Activated naive CD4-positive, alpha-beta T cell treated with anti-CD3 and anti-CD28 coated beads, Interleukin-2, amount 50 U/mL, for 72 hours (primary cell): ENCODE measurements at places on chromosomes 11 and 22.
A peak's percentile ranks its signal among the peaks of the same experiment; 100 is the strongest.

DNA sequence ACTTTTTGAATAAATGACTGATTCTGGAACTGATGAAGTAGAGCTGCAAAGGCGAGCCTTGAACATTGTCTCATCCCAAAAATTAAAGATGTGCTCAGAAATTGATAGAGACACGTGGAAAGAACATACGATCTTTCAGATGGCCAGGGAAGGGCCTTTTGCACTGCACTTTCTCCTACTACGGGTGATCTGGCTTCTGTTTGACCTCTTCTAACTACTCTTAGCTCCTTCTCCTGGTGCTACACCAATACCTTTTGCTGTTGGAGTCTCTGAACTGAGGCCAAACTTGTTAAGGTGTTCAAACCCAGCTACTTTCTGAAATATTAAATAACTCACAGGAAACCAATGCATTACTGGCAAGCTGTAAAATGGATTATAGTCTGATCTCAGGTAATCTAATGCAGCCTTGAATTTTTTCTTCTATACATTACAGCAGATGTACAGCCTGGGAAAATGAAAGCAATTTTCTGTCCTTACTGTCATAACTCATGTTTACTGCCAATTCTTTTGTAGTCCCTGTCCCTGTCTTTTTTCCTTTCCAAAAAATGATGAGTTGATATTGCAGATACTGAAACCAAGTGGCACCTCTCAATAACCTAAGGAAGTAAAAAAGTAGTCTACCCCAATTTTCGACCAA, 1086.1 kb upstream of the CNTN5 start:
- no peak for DNase-seq

GRCh38 chr11:7573558-7574296, 59.9 kb downstream of the PPFIBP2 start:
- DNase-seq, result no peak

DNA sequence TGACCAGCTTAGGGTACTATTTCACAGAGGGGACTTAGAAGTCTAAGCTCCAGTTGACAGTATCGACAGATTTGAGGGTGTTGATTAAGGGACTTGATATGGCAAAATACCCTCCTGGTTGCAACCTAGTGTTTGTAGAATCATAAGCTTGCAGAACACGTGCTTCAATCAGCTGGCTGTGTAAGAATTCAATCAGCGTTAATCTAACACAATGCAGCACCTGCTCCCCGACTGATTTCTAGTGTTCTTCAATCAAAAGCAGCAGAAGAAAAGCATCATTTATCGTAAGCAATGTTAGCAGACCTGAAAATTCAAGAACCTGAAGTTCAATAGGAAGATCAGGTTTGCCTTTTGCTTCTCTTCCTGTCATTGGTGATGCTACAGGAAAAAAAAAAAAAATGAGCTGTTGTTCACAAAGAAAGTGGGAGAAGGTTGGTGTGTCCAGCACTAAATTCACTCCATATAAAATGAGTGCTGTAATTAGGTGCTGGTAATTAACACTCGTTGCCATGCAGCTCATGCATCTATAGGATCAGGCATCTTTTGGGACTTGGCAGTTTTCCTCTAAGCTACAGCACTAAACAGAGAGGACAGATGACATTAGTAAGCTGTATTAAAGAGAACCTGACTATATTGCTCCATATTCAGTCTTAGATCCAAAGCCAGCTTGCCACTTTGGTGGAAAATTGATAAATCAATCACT, 840.3 kb downstream of the OPCML start:
- no peak for DNase-seq

GRCh38 chr11:61125310-61125684, 23.0 kb downstream of the CD5 start:
- DNase-seq, result no peak

- DNase-seq, result no peak
Measured at GRCh38 chr11:73275381-73275750, 3.2 kb downstream of the P2RY6 start.

- DNase-seq, result no peak
Measured at GRCh38 chr11:100680070-100680469, 7.0 kb upstream of the ARHGAP42 start.

DNA sequence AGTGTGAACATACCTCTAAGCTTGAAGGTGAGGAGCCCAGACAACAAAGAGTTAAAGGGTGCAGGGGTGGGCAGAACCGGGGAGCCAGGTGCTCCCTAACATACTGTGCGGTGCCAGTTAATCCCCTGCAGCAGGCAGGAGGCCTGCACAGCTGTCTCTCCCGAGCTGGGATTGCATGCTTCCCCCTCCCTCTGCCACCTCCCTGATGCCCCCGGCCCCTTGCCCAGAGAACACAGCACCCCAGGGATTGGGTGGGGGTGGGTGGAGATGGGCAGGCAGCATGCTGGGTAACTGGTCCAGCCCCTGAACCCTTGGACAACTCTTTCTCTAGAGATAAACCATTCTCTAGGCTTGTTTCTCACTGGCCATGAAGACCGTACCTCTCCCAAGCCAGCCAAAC, 67.7 kb upstream of the MYOD1 start:
- DNase-seq, result no peak

- DNase-seq, result peak; percentile 20
Measured at GRCh38 chr22:43885786-43886185, 6.0 kb downstream of the PNPLA5 start.

DNA sequence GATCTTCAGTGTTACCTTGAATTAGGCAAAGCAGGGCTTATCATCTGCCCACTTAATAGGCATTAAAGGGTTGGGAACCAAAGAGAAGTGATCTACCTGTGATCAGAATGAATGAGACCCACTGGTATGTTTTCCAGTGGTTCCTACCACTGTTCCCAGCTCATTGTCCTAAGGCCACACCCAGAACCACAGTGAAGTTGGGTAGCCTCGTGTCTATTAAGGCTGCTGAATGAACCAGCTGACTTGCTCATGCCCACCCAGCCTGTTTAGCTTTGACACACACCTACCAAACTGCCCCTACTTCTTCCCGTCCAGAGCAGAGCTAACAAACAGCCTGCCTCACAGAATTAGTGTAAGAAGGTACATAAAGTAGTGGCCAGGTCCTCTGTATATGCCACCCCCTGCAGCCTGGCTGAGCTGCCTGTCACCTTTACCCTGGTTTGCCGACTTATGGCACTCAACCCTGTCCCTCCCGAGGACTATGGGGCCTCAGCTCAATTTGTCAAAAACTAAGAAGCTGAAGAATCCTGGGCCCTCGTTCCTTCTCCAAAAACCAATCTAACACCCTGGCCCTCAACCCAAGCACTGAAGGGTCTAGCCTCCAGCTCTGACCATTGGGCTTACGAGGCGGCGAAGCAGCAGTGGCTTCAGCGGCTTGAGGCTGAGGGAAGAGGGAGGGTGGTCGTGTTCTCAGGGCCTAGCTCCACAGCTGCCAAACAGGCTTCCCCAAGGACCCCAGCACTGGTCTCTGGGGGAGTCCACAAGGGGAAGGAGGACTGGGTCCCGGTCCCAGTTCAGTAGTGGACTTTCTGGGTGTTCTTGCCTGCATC, 9.8 kb downstream of the UCP2 start:
- DNase-seq, result no peak

GRCh38 chr22:19036523-19037273, 85.5 kb downstream of the DGCR2 start:
- DNase-seq, result peak; percentile 48

DNA sequence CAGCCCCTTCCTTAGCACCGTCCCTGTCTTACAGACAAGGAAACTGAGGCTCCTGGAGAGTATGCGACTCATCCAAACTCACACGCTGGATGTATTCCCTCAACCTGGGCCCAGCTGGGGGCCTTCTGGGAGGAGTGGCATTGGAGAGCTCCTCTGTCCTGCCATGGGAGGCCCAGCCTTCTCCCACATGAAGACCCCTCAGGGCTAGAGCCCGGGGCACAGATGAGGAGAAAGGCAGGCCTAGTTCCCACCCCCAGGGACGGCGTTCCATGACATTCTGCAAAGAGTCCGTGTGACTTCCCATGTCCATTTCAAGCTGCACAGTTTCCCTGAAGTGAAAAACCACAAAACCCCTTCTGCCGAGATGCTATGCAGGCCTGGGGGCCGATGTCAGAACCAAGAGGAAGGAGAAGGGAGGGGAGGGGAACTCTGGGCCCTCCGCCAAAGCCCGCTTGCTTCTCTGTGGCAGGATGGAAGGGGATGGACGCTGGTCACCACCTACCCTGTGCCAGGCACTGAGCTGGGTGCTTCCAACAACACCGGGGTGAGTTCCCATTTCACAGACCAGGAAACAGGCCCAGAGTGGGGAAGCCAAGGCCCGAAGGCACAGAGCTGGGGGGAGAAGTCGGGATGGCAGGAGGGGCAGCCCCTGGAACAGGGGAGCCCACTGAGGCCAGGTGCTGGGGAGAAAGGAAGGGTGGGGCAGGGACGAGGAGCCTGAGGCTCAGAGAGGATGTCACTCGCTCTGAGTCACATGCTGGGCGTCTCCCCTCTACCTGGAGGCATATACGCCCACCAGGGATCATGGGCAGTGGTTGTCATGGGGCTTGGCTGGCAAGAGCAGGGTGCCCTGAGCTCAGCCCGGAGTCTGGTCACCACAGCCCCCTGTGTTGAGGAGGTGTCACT, 15.7 kb downstream of the RAC2 start:
- DNase-seq, result peak; percentile 74

GRCh38 chr22:28480000-28480715, 199.5 kb downstream of the TTC28 start:
- no peak for DNase-seq

DNA sequence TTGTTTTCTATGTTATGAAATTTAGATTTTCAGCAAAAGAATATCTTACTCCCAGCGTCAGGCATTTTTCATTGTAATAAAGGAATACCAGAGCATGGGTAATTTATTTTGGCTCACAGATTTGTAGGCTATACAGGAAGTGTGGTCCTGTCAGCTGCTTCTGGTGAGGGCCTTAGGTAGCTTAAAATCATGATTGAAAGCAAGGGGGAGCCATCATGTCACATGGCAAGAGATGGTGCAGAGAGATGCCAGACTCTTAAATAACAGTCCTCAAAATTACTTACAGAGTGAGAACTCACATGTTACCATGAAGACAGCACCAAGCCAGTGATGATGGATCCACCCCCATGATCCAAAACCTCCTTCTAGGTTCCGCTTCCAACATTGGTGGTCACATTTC, 825.0 kb upstream of the CHORDC1 start:
- DNase-seq, result no peak

DNA sequence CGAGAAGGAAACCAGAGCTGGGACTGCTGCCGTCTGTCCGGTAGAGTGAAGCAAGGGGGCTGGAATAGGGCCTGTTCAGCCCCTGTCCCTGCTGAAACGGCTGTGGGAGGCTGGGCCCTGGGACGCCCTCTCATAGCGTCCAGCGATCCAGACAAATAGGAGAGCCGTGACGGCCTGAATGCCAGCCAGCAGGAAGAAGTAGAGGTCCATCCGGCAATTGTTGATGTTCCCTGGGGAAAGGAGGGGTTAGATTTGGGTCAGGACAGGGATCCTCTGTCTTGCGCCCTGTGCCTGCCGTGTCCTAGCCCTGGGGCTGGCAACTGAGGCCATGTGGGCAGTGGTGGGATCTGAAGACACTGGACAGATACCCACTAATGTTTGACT, 12.9 kb downstream of the TMEM132A start:
- DNase-seq, result no peak

GRCh38 chr11:77428598-77428997, 45.3 kb downstream of the PAK1 start:
- no peak for DNase-seq

GRCh38 chr22:37284805-37285355, 2.6 kb downstream of the CYTH4 start:
- DNase-seq, result no peak

- DNase-seq, result no peak
Measured at GRCh38 chr11:101129203-101129943, at the start of gene PGR. PGR (minus strand) TSS chr11:101129813; CDS start chr11:101129070, 743 bp downstream.

- DNase-seq, result no peak
Measured at GRCh38 chr11:64536396-64536941, 54.6 kb upstream of the SLC22A12 start.

- DNase-seq, result no peak
Measured at GRCh38 chr11:47498584-47499152, 49.7 kb upstream of the RAPSN start.

GRCh38 chr11:117872975-117873827, 3.3 kb downstream of the FXYD6 start:
- DNase-seq, result no peak

DNA sequence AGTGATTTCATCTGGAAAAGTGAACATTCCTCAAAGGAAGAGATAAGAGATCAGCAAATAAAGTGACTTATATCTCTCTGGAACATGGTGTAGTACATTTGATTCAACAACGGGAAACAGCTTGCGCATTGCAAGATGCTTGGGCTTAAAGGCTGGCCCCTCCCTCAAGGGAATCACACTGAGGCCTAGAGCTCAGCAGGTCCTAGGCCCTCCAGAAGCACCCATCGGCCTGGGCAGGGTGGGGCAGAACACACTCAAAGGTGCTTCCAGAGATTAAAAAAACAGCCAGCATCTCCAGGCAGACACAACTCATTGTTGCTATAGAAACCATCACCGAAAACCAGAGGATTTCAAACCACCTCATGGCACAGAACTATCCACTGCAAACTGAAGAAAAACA, 69.0 kb upstream of the ARFGAP3 start:
- DNase-seq, result no peak

- DNase-seq, result no peak
Measured at GRCh38 chr22:21780259-21780658, 44.7 kb upstream of the YPEL1 start.

- DNase-seq, result no peak
Measured at GRCh38 chr22:23796461-23796860, 9.7 kb downstream of the SMARCB1 start.

GRCh38 chr11:76615950-76616349, 54.6 kb downstream of the LRRC32 start:
- DNase-seq, result no peak

DNA sequence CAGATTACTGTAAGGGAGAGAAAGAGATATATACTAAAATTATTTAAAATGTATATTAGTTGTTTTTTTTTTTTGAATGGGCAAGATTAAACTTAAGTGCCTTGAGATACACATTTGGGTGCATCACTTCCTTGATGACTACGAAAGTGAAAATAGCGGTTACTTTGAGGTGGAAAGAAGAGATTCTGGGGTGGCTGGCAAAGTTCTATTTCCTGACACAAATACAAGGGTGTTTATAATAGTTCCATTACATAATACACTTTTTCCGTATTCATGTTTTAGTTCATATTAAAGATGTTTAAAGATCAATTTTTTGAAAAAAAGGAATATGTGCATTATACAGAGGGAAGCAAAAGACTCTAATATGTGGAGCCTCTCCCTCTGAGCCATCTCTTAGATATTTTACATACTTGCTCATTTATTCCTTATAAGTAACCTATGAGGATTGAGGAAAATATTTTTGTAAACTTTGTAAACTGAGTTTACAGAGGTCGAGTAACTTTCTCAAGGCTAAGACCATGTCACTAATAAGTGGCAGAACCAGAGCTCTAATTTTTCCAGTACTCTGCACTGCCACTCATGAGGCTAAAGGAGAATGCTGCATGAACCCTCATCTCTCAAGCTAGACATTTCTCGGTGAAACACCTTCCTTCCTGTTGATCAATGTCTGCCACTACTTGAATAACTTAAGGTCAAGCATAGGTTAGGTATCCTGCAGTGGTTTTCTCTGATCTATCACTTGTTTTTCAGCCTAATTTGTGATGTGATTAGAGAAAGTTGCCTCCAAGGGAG, 58.6 kb downstream of the DDIAS start:
- no peak for DNase-seq

GRCh38 chr22:39183991-39184585, 31.6 kb upstream of the CBX7 start:
- DNase-seq, result no peak
